ENCODE measurements at places on chromosomes 11 and 22. TPM values are rescaled to one million over a fixed set of nuclear protein-coding genes. Genes with fewer than 3 reads are reported as not detected.

Gene VPREB1
- not detected for polyA plus RNA-seq

GRCh38 chr11:79119491-79120284, 321.1 kb downstream of the TENM4 start:
- DNase-seq: no peak

GRCh38 chr11:101553891-101554292, 29.9 kb downstream of the TRPC6 start:
- DNase-seq: no peak

GRCh38 chr11:128171506-128171905, 415.9 kb downstream of the ETS1 start:
- DNase-seq: no peak

Gene FREY1
- polyA plus RNA-seq: 0.22 TPM

- no peak for DNase-seq
Observed at GRCh38 chr11:118233377-118233776, 8.6 kb upstream of the JAML start.

Gene MYBPC3
- polyA plus RNA-seq: 0.05 TPM

GRCh38 chr11:67699521-67699920, 25.1 kb upstream of the ALDH3B2 start:
- DNase-seq: no peak

DNA sequence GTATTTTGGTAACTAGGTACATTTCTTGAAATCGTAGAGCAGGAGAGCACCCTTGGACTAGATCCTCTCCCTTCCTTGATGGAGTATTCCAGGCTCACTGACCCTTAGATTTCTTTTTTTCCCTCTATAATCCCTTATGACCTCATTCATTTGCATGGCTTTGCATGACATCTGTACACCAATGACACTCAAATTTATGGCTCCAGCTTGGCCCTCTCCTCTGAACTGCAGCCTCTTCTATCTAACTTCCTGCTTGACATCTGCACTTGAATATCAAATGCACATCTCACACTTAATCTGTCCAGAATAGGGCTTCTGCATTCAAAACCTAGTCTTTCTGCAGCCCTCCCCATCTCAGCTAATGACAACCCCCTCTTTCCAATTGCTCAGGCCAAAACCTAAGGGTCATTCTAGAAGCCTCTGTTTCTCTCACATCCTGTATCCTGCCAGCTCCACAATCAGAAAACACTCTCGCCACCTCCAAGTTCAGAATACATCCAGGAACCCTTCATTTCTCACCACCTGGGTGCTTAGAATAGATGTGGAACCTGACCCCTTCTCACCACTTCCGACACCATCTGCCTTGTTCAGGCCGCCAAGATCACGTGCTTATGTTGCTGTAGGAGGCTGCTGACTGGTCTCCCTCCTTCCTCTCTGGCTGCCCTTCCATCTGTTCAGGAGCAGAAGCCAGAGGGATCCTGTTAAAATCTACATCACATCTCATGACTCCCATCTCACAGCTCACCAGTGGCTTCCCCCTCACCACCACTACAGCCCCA, 138.9 kb upstream of the MTNR1B start:
- no peak for DNase-seq

DNA sequence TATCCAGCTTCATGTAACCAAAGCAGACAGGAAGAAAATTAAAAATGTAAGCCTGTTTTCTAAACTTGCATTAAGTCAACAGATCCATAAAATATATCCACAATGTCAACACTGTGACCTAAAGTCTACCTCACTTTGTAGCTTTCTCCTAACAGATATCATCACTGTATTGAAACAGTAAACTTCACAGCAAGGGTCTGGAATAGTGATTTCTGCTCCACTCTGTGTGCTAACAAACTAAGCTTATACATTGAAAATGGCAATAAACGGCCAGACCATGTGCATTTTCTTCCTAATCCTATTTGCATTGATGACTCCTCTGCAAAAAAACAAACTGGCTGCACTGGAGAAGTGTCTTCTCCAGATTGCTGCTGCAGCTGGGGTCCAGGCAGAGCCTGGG, 26.8 kb downstream of the CADM1 start:
- no peak for DNase-seq

DNA sequence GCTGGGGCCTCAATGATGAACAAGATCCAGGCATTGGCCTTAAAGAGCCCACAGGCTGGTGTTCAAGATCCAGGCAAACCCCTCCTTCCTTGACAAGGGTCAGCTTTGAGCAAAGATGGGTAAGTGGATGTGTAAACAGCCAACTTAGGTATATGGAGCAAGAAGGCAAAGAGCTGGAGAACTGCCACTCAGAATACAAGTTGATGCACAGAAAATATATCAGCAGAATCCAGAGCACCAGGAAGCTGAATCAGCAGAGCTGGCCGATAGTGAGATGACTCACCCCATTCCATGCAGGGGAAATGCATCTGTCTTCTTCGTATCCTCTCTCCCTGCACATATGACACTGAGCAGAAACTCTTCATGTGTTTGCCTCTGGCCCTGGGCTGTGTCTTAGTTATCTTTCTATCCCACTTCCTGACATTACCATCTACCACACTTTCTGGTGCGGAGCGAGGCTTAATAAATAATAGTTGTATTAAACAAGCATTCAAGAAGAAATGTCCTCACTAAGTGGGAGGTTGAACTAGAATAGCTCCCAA, 57.8 kb downstream of the ENDOD1 start:
- DNase-seq: peak; percentile 30

- DNase-seq: no peak
Observed at GRCh38 chr11:62133328-62134065, 9.7 kb downstream of the INCENP start.

Gene NAALADL1
- not detected for polyA plus RNA-seq

GRCh38 chr22:23065069-23065451, 5.3 kb upstream of the GNAZ start:
- DNase-seq: no peak

Gene TUB
- polyA plus RNA-seq: 13.2 TPM

GRCh38 chr22:30244641-30245040, 1.9 kb downstream of the LIF start:
- no peak for DNase-seq

GRCh38 chr11:15653191-15653710, 538.5 kb downstream of the INSC start:
- no peak for DNase-seq

- no peak for DNase-seq
Observed at GRCh38 chr11:11884351-11884750, 42.6 kb downstream of the USP47 start.

DNA sequence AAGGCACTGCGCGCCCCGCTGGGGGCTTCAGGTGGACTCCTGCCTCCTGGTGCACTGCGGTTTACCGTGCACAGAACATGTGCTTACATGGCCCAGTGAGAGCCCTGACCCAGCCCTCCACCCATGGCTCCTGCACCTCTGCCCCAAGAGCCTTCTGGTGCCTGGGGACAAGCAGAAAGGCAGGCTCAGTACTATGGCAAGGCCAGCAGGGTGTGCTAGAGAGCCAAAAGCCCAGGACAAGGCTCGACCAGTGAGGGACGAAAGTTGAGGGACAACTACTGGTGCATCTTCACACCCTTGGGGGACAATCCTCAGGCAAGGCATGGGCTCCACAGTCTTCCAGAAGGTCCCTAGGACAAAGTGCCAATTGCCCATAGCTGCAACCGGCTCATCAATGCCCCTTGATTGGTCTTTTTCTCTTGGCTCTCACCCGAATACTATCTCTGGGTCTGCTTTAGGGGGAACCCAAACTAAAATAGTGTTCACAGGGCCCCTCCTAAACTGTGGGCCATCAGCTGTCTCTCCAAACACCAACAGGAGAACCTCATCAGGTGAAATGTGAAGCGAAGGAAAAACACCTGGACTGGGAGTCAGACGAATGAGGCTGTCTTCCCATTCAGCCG, 13.5 kb downstream of the PGA5 start:
- peak; percentile 70 for DNase-seq

DNA sequence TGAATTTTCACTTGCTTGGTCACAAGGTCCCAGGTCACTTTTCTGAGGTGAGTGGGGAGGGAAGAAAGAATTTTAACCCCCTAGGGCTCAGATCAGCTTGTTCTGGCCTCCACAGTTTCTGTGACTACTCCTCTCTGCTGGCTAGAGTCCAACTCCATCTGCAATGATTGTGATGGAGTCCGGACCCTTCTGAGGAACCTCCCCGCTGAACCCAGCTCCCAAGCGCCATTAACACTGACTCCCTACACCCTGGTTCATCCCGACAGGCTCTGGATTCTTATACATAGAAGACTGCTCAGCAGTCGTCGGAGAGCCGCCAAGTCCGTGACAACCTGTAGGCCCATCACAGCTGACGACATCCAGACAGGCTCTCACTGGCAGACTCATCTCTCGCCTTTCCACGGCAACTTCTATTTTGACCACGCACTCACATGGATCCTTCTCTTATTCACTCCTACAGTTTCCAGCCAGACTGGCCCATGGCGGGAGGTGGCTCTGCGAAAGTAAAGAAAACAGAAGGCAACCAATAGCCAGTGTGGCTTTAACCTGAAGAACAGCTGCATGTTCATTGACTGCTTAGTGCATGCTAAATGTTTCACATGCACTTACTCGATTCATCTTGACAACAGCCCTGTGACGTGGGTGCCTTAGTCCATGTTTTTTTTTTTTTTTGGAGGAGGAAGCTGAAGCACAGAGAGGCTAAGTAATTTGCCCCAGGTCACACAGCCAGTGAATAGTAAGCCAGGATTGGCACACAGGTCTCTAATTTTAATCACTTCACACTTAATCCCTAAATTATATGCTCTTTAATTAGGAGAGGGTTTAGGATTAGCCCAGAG, 68.0 kb upstream of the PRDM11 start:
- no peak for DNase-seq

Gene RFPL1
- not detected for polyA plus RNA-seq

DNA sequence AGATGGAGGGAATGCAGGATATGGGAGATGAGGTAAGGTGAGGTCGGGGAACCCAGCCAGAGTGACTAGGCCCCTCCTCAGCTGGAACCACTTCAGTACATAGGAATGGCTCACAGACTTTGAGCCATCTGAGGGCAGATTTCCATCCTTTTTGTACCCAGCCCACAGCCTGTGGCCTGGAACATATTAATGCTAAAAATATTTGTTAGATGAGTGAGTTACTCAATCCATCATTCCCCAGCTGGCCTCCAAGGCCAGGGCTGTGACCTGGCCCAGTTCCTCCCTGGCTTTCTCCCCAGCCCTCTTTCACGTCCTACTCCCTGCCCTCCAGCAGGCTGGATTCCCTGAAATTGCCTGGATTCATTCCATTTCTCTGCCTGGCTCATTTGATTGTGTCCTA, 57.2 kb upstream of the PRDM11 start:
- no peak for DNase-seq

Gene LDHAL6A
- not detected for polyA plus RNA-seq

- DNase-seq: no peak
Observed at GRCh38 chr11:15795378-15795777, 561.0 kb downstream of the SOX6 start.

- no peak for DNase-seq
Observed at GRCh38 chr11:2914455-2915195, 14.6 kb downstream of the PHLDA2 start.
